Activated CD4-positive, CD25-positive, alpha-beta regulatory T cell treated with anti-CD3 and anti-CD28 coated beads, Interleukin-2, amount 50 U/mL, for 24 hours (primary cell): ENCODE measurements at places on chromosomes 13 and 19.
A peak's percentile ranks its signal among the peaks of the same experiment; 100 is the strongest.

DNA sequence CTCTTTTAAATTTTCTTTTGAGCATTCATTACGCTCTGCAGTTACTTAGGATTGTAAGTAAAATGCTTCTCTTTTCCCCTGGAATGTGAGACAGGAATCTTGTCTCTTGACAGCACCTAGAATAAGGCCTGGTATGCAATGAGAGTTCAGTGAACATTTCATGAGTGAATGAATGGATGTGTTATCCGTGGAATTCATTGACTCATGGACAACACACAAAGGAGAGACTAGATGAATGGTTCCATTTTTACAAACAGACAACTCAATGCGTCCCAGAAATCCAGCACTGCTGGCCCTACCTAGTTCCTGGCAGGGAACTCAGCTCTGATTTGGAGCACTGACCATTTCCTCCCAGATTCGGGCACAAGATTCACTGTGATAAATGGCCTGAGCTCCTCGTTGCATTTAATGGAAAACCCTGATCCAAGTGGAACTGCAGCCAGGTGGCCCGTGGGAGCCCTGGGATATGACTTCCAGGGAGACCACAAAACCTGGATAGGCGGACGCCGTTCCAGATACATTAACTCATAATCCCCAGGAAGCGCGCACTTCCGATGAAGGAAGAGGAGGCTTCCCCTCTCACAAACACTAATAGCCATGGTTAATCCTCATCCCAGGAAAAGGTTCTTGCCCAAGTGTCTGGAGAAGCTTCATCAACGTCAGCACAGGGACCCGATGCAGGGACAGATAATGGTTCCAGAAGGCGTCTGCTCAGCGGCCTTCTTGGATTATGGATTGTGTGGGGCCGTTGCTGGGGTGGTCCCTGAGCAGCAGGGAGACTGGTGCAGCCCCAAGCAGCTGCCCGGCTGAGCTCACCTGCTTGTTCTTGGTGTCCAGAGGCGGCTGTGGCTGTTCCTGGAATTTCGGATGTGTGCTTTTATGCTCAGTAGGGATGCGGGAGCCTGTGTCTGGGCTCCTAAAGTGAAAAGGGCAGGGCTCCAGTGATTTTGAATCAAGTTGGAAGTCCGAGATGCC is 211.1 kb upstream of the TSHZ3 start:
- ATAC-seq, result no peak

DNA sequence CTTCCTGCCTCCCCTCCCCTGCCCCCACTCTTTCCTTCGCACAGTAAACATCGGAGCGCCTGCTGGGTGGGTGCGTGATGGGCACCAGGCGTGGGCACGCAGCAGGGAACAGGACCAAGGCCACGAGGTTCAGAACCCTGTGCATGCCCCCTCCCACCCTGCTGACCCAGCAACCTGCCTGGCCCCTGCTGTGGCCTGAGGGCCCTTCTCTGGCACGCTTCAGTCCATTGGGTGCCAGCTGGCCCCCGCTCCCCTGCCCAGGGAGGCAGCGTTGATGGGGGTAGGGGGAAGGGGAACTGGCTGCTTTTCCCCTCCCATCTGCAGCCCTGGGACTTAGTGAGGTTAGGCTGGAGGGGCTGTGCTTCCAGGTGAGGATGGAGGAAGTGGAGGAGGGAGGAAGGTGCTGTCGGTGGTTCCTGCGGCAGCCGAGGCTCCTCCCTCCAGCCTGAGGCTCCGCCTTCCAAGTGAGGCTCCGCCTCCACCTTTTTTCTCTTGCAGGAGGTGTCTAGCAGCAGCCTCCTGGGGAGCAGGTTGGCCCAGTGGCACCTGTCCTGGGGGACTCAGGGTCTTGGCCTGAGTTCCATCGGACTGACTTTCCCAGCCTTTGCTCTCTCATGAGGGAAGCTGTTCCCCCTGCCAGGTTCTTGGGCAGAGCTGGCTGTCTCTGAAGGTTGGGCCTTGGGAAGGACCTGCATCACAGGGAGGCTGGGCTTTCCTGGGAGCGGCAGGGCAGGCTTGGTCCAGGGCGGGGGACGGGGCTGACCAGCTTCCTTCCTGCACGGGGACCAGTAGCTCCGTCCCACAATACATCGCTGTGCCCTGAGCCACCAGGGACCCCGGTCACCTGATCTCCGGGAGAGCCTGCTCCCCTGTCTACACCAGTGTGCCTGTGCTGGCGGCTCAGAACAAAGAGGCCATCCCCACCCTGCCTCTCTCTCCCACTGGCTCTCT is 7.3 kb downstream of the PIAS4 start:
- ATAC-seq, result peak; percentile 44

DNA sequence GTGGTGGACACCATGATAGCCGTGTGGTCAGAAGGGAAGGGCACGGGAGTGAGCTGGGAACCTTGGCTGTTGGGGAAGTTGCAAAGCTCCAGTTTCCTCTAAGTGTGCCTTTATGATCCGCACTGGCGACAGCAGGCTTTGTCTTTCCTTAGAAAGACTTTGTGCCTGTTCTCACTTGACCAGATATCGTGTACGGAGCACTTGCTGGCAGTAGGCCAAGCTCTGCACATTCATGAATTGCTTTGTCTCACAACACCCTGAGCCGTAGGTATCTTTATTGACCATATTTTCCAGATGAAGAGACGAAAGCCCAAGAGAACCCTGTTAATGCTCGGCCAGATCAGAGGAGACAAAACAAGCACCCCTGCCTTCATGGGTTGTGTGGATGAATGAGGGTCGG is 15.1 kb downstream of the CUL4A start:
- ATAC-seq, result no peak

DNA sequence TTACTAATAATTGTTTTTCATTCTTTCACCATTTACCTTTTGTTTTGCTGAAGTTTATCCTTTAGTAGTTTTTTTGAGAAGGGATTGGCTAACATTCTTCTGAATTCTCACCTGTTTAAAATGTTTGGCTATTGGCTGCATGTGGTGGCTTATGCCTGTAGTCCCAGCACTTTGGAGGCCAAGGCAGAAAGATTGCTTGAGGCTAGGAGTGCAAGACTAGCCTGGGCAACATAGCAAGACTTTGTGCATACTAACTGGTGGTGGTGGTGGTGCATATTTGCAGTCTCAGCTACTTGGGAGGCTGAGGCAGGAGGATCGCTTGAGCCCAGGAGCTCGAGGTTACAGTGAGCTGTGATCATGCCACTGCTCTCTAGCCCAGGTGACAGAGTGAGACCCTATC is 27.5 kb upstream of the RNF113B start:
- no peak for ATAC-seq

- no peak for ATAC-seq
Observed at GRCh38 chr13:59157181-59157580, 1006.5 kb downstream of the DIAPH3 start.

- ATAC-seq, result no peak
Observed at GRCh38 chr19:53958823-53959757, 3.6 kb upstream of the CACNG8 start.

- ATAC-seq, result no peak
Observed at GRCh38 chr19:51460164-51460992, 2.1 kb upstream of the SIGLEC8 start.

DNA sequence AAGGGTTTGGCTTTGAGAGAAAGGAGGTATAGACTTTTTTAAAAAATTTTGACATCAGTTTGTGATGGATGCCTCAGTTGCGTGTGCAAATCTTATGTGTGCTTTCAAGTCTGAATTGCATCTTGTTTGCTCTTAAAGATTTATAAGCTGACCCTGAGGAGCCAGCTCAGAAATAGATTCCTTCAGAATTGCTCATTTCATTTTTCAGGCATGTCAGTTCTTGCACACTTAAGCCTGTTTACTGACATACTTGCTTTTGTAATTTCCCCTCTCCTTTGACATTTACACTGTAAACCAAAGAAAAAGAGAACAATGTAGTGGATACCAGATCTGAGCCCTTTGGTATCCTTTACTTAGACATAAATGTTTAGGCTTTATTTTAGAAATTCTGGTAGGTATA is 87.6 kb downstream of the RNF17 start:
- no peak for ATAC-seq

DNA sequence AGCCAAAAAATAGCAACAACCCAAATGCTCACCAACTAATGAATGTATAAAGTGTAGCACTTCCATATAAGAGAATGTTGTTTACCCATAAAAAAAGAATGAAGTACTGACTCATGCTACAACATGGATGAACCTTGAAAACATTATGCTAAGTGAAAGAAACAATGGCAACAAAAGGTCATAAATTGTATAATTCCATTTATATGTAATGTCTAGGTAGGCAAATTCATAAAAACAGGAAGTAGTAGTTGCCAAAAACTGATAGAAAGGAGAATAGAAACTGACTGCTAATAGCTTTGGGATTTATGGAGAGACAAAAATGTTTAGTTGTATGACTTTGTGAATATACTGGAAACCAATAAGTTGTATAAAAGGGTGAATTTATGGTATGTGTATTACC is 21.6 kb downstream of the MYCBP2 start:
- ATAC-seq, result no peak

DNA sequence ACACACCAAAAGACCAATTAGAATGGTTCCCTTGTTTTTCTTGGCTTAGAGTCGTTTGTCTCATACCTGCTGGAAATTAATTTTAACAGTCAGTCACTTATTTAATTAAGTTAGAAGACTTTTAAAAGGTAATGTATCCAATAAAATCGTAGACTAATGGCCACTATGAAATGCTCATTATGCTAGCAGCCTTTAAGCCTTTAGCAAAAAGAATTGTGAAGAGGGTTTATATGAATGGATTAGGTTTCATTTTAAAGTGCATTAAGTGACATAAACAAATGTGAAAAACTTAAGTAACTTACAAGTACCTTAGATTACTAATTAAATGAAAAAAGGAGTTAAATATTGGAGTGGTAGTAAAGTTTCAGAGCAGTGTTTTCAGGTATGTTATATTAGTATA is 139.6 kb downstream of the RXFP2 start:
- no peak for ATAC-seq

DNA sequence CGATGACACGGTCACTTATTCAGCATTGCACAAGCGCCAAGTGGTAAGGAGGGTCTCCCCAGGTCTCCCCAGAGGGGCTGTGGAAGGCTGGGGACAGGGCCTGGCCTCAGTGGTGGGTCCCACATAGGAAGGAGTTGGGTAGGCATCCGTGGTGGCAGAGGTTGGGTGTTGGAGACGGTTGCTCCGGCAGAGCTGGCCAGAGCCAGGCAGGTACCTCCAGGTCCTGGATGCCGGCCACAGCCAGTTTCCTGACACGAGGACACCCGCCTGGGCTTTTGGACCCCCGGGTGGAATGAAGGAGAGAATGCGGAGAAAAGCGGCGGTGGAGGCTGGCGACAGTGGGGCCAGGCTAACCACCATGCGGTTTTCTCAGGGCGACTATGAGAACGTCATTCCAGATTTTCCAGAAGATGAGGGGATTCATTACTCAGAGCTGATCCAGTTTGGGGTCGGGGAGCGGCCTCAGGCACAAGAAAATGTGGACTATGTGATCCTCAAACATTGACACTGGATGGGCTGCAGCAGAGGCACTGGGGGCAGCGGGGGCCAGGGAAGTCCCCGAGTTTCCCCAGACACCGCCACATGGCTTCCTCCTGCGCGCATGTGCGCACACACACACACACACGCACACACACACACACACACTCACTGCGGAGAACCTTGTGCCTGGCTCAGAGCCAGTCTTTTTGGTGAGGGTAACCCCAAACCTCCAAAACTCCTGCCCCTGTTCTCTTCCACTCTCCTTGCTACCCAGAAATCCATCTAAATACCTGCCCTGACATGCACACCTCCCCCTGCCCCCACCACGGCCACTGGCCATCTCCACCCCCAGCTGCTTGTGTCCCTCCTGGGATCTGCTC is 1.3 kb upstream of the FFAR1 start:
- no peak for ATAC-seq

DNA sequence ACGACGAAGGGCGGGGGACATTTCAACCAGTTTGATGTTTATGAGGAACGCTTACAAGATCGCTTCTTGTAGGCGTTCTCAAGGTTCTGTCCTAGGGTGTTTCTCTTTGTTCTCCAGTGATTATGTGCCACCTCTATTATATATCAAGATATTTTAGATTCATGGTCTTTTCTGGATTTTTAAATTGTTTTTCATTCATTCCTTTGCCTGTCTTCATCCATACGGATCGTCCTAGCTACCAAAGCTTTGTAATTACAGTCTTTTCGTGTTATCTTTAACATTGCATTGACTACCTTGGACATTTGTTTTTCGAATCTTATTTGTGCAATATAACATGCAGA is 342 bp upstream of the EID2 start:
- no peak for ATAC-seq

DNA sequence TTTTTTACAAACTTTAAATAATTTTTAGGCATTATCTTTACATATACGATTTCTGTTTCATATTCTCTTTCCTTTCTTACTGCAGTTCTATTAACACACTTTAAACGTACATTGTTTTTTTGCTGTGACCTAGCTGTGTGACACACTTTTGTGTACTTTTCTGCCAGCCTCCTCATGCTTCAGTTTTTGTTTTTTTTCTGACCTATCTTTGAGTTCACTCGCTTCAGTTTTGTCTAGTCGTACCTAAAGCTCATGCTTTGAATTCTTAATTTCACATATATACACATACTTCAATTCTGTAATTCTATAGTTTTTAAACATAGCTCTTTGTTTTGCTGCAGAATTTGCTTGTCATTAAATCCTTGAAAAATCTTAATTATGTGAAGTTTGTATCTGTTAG is 150.4 kb downstream of the PDS5B start:
- no peak for ATAC-seq

- no peak for ATAC-seq
Observed at GRCh38 chr19:18322318-18322758, 538 bp downstream of the LSM4 start.

GRCh38 chr19:47729468-47729798 is 15.9 kb upstream of the NOP53 start:
- peak; percentile 20 for ATAC-seq

DNA sequence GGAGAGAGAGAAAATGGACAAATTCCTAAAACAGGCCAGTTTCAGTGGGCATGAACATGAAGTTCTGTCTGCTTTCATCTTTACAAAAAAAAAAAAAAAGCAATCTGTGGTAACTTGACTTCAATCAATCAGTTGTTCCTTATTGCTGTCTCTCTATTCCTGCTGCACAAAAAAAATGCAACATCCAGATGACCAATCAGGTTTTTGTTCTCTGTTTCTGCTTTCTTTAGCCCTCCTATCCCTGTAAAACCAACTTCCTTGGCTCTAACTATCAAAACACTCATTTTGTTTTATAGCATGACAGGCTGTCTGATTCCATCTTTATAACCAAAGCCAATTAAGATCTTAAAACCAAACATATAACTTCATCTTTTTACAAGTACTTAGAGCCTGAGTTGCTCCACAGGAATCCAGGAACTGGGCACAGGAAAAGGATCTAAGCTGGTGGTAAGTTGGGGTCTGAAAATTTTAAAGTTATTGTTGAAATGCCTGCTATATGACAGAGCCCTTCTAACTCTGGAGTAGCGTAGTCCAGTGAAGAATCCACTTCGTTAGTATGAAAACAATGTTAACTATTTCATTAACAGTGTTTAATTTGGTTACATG is at the start of gene FPR3:
FPR3 (plus strand) TSS at position 273 of the 606 bp plus-strand sequence. CDS start 28,592 bp downstream, outside the sequence.
- no peak for ATAC-seq
